ENCODE measurements at places on chromosomes 5 and 9. TPM values are rescaled to one million over a fixed set of nuclear protein-coding genes. Genes with fewer than 3 reads are reported as not detected.

PCDHGB1 gene
- 3.7 TPM for total RNA-seq

DOCK8 gene
- total RNA-seq: 9.8 TPM

KCNN2 gene
- total RNA-seq: 0.96 TPM

GTF3C4 gene
- 18.1 TPM for total RNA-seq

TARS1 gene
- 37.9 TPM for total RNA-seq

LCN9 gene
- total RNA-seq: not detected

RASGRF2 gene
- total RNA-seq: 44.8 TPM

TJP2 gene
- total RNA-seq: 71.7 TPM

SH3PXD2B gene
- 66.2 TPM for total RNA-seq

Measured in ovary (tissue), 10 donors.